ENCODE measurements at places on chromosomes 4 and X.

DNA sequence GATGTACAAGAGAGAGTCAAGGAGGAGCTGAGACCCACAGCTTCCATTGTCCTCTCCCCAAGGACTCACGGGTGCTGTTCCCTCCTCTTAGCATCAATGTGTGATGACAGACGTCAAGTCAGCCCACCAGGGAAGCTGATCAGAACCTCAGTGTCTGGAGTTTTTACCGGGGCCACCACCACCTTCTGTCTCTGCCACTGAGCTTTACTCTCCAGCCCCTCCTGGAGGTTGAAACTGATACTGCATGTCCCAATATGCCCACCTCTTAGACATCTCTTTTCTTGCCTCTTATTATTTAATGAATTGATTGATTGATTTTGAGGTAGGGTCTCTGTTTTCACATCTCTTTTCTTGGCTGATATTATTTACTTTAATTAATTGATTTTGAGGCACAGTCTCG is 10.3 kb upstream of the AKAP17A start:
- peak; percentile 72 for DNase-seq

DNA sequence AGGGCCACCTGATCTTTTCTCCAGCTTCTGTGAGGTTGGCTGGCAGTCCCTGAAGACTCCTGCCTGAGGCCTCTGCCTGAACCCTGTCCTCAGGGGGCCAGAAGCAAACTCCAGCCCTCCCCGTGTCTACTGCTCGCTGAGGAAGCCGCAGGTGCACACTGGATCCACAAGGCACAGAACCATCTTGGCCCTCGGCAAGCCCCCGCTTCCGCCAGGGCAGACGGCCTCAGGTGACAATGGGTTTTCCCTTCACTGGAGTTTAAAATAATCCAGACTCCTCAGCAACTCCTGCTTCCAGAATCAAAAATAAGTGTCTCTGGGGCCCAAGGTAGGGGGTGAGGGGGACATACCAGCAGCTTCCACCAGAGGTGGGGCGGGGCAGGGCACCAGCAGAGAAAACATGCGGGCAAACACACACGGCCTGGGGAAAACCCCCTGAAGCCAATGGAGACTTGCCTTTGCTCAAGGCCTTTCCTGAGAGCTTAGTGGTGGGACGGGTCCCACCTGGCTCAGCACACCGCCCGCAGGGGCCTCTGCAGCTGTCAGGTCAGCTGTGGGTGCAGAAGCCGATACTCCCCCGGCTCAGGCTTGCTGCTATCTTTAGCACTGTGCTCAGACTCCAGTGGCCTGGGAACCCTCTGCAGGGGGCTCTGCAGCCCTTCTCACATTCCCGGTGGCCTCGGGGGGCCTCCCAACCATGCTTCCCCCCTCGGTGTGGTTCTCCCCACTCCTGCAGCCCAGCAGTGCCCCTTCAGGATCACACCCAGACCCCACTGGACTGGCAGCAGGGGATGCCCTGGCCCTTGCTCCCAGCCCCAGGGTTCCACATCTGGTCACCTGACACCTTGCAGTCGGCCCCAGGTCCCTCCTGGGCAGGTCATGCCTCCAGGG is 1.9 kb downstream of the MYL5 start:
- no peak for DNase-seq

DNA sequence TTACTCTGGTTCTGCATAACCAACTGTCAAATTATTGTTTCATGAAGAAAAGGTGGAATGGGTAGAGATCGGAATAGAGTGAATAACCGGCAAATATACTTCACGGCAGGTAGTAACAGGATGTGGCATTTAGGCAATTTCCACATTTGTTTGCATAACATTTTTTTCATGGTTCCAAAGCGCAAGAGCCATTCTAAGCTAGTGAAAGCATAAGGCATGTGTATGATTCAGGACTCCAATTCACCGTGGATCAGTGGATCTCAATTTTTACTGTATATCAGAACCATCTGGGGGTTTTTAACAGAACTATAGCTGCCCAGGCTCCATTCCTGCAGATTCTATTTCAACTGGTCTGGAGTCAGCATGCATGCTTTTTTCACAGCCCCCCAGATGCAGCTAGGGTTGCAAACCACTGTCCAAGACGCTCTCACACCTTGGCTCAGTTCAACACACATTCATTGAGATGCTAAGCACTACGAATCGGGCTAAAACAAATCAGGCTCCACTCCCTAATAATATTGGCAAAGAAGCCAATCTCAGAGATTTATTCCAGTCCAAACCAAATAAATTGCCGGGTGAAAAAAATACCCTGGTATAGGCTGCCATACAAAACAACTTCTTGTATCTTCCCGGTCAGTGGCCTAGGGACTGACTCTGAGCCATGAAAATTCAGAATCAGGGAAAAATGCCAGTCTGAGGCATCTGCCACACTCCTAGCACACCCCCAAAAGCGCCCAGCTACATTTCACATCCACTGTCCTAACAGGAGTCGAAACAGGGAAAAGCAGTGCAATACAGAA is 30.0 kb downstream of the AFAP1 start:
- no peak for DNase-seq

- DNase-seq = no peak
Measured at GRCh38 chrX:116490104-116490503, 27.3 kb upstream of the CT83 start.

GRCh38 chrX:18026166-18026565 is 165.1 kb upstream of the RAI2 start:
- no peak for DNase-seq

GRCh38 chrX:40107291-40108161 is 9.8 kb upstream of the BCOR start:
- no peak for DNase-seq

GRCh38 chrX:153672531-153673427 is 834 bp downstream of the PNCK start:
- no peak for DNase-seq

- DNase-seq = no peak
Measured at GRCh38 chr4:95386410-95386809, 162.4 kb downstream of the UNC5C start.
